Hippocampal formation (tissue), 2 donors: ENCODE measurements at places on chromosomes 5 and 9.
A peak's percentile ranks its signal among the peaks of the same experiment; 100 is the strongest.

DNA sequence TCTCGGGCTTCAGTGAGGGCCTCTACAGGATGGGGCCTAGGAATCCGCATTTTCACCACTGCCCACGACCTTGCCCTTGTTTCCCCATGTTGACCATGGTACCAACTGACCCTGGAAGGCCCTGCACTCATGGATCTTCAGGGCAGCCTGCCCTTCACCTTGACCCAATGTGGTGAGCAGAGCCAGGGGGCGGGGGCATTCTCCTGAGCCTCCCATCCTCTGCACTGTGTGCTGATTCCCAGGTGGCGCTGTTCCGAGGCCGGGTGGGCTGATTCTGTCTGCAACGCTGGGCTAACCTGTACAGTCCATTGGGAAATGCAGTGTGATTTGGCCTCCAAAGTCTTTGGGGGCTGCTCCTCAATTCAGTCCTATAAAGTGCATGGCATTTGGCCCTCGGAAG, 68.7 kb downstream of the SHB start:
- DNase-seq = no peak

DNA sequence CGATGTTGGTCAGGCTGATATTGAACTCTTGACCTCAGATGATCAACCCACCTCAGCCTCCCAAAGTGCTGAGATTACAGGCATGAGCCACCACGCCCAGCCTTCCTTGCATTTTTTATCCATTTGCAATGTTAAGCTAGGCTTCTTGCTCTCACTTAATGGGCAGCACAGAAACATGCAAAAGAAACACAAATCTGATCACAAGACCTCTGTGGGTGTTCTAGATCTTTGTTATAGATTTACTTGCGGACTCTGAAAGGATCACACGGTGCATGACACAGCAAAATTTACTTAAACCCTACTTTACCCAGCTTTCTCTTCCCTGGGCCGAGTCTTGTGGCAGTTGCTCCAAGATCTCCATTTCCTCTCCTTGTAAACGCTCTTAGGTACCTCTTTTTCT, 71.3 kb downstream of the PSAT1 start:
- DNase-seq = no peak

GRCh38 chr5:36060420-36060887, 6.2 kb downstream of the UGT3A2 start:
- no peak for DNase-seq

DNA sequence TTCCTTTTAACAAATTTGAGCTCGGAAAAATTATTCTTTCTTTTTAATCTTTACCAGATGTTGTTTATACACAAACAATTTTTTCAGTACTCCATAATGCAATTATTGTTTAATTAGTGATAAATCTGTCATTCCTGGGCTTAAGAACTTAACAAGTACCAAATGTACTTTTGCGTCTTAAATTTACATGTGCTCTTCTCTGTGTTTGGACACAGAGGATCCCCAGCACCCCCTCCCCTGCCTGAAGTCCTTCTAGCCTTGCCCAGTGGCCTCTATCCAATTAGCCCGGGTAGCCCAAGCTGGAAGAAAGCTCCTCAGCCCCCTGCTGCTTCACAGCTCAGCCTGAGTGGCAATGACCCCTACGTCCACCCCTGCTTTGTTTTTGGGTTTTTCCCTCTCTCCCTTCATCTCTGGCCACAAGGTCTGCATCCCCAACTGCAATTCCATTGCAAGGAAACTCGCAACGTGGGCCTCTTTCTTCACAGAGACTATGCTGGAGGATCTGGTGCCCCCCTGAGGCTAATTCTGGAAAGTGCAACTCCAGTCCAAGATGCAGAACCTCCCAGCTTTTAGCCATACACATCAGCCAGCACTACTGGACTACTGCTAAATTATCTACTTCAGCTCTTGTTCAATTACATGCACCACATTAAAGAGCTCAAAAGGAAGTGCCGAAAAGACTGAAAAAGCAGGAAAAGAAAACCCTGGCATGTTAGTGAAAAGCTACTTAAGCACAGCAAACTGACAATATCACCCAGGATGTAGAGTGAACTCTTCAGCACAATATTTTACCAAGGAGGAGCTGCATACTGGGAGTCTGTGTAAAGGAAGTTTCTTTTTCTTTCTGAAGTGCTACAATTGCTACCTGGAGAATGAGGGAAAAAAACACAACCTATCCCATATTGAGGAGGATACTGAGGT, 186.2 kb downstream of the FANCC start:
- DNase-seq = peak; percentile 76

GRCh38 chr5:170782438-170782837, 1.1 kb upstream of the GABRP start:
- DNase-seq = no peak

- no peak for DNase-seq
Measured at GRCh38 chr5:41707853-41708603, 162.2 kb downstream of the OXCT1 start.

DNA sequence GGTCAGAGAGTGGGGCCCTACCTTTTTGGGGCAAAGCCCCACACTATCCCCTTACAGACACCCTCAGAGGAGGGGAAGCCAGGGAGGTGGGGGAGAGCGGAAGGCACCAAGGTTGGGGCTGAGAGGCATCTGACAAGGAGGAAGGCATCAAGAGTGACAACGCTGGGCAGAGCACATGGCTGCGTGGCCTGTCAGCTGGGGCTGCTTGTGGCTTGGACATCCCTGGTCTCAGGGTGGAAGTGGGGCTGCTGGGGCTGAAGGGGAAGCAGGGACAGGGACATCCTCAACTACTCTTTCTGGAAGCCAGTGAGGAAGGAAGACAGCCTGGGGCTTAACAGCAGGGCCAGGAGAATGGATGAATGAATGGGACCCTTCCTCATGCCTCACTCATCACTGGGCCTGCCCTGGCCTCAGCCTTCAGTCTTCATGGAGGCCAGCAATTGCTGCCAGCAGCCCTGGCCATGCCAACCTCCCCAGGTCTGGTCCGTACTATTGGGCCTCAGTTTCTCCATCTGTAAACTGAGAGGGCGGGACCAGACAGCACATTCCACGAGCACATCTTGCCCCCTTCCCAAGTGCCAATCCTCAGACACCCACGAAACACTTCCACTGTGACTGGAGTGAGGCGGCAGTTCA, 993 bp upstream of the RALGDS start:
- DNase-seq = peak; percentile 60

DNA sequence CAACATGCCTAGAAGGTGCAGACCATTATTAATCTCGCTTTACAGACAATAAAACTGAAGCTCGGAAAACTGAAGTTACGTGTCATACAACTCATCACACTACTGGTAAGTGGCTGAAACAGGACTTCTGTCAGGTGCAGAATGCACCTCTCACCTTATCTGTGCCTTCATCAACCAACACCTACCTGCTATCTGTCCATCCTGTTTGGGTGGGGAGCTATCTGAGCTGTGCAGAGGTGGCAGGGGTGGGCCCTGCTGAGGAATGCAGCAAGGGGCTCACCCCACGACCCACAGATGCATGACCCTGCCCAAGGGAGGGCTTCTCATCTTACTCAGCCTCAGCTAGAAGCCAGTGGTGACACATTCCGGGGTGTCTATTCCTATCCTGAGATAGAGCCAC, 81.6 kb downstream of the SLIT3 start:
- DNase-seq = no peak

GRCh38 chr5:67878933-67879332, 336.6 kb upstream of the PIK3R1 start:
- DNase-seq = no peak

DNA sequence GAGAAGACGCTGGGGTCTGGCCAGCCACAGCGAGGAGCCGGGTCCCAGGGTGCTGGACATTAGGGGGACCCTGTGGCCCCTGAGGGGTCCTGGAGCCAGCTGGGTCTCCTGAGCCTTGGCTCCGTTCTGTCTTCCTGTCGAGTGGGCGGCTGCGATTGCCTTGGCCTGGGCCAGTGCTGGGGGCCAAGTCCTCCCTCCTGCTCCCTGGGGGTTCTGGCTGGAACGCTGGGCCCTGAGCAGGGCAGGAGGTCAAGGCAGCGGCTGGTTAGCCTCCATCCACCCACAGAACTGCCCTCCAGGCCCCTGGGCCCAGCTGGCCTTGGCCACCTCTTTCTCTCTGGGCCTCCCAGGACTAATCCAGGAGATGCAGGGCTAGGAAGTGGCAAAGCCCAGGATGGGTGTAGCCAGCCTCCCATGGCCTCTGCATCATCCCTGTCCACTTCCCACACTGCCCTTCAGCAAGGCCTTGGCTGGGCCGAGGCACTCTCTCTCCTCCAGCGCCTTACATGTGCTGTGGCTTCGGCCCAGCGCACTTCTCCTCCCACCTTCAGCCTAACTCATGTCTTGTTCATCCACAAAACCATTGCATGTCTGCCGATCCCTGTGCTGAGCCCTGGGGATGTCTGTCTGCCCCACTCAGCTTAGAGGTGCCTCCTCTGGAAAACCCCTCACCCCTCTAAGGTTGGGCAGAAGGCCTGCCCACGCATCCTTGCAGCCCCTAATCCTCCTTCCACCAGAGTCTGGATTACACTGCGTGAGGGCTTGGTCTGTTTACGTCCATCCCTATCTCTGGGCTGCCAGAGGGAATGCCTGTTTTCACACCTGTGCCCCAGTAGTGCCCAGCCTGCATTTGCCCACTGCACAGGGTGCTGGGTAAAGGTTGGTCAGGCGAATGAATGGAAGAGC, 5.0 kb downstream of the LAMC3 start:
- DNase-seq = no peak

DNA sequence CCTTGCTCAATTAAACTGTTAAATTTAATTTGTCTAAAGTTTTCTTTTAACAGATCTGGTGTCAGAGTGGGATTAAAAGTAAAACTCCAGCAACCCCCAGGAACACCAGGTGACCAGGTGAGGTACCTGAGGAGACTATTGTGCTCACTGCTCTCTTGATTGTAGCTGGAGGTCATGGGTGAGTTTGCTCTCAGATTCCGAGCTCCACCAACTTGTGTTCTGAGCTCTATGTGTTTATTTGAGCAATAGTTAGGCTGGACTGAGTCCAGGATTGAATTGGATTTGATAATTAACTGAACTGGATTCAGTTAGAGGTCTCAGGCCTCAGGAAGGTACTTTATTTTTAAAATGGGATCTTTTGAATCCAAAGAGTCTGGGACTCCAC, 17.9 kb upstream of the SCGB3A2 start:
- no peak for DNase-seq

DNA sequence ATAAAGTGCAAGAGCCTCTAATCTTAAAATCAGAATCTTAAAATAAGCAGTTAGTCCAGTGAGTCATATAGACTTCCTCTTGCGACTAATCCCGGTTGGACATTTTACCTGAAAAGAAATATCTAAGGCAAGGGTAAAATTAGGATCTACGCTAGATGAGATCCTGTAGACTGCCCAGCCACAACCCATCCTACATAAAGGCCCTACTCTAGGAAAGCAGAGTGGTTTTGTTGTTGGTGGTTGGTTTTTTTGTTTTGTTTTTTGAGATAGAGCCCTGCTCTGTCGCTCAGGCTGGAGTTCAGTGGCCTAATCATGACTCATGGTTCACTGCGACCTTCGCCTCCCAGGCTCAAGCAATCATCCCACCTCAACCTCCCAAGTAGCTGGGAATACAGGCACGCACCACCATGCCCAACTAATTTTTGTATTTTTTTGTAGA, 6.9 kb downstream of the TSC1 start:
- no peak for DNase-seq

DNA sequence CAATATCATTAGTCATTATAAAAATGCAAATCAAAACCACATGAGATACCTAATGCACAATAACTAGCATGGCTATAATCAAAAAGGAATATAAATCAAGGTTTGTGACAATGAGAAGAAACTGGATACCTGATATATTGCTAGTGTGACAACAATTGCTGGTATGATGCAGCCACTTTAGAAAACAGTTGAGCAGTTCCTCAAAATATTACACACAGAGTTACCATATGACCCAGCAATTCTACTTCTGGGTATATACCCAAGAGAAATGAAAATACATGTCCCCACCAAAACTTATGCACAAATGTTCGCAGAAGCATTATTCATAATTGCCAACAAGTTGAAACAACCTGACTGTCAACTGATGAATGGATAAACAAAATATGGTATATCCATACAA, 339.7 kb upstream of the POU5F2 start:
- DNase-seq = no peak

DNA sequence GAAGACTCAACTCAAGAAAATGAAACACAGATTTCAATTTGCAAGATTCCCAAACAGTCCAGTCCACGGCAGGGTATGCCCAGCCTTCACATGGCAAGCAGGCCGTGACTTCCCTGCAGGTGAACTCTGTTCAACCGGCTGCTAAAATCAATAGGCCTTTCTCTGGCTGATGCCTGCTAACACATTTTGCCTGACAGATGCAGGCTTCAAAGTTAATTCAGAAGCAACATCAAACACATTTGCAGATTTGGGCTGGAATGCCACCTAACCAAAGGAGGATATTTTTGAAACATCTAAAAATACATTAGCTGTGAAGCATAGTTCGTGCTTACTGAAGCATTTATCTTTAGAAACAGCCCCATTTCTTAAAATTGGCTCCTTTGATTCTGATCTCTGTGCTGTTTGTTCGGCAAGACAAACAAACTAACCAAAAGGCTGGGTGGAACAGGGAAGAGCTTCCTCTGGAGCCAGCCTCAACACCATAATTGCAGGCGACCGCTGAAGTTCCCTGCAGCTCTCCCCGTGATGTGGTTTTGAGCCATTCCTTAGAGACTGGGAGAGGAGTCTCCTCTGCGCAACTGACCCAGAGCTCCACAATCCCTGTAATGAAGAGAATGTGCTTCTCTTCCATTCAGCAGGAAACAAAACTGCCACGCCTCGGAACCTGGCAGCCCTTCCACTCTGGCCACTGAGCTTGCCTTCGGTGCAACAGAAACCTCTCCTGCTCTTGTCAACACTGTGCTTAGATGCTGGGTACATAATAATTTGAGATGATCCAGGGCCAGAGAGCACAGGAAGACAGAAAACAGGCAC, 126.5 kb downstream of the MYO10 start:
- DNase-seq = no peak

- no peak for DNase-seq
Measured at GRCh38 chr9:136021171-136021871, 60.1 kb upstream of the UBAC1 start.

DNA sequence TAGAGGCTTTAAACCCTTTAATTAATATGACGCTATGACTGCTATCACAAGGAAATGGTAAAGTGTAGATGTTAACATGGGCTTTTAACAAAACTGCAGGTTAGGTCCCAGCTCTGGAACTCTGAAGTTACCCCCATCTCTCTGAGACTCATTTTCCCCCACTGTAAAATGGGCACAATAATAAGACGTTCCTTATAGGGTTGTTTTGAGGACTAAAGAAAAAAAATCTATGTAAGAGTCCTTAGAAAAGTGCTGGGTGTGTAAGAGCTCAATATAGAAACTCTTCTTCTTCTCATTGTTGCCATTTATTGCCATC, 45.8 kb upstream of the STK32A start:
- no peak for DNase-seq

- no peak for DNase-seq
Measured at GRCh38 chr5:168780888-168781287, 201.7 kb upstream of the PANK3 start.

GRCh38 chr5:114369680-114370417, 8.0 kb downstream of the KCNN2 start:
- no peak for DNase-seq

DNA sequence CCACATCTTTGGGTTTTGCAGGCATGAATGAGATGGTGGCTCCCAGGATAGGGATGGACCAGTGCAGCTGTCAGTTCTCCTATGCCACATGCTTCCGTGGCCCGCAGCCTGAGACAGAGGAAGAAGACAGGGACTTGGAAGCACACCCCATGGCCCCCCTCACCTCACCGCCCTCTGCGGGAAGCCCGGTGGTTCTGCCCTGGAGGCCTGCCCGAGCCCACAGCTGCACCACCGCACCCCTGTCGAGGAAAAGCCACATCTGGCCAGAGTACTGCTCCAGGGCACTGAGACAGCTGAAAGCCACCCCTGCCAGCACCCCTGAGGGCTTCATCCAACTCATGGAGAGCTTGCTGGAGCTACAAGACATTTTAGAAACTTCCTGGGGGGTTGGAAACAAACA, 7.6 kb upstream of the TRMT10B start:
- DNase-seq = no peak
